Activated CD4-positive, alpha-beta T cell treated with anti-CD3 and anti-CD28 coated beads, Interleukin-2, amount 50 U/mL, for 1 hour (primary cell): ENCODE measurements at places on chromosomes 13 and 19.

DNA sequence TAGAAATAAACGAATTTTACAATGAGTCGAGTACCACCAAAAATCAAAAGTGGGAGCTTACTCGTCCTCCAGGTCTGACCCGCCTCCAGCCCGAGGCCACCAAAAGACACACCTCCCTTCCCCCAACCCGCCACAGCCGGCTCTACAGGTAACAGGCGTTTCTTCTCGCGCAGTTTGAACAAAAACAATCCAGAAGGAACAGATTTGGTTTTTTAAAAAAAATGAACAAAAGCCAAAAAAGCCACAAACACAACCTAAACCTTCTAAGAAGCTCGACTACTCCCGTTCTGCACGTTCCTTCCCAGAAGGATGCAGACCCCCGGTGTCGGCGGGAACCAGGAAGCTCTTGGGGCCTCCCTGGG, 671 bp downstream of the ZDHHC20 start:
- DNase-seq = peak; percentile 41

DNA sequence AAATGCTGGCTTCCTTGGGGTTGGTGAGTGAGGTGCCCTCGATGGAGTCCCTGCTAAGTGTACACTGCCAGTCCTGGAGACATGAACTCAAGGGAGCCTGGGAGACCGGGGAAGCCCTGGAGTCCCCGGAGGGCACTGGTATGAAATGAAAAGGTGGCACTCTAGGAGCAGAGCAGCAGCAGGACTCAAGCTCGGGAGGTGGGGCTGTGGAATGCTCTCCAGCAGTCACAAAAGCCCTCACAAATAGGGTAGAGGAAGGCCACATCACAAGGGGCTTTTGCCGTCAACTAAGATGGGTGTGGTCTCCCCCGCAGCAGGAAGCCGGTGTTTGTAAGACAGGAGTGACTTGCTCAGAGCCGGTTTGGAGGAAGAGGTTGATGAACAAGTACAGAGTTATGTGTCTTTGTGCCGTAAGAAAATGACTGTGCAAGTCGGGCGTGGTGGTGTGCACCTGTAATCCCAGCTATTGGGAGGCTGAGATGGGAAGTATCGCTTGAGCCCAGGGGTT, 19.3 kb downstream of the CCNE1 start:
- DNase-seq = peak; percentile 53

DNA sequence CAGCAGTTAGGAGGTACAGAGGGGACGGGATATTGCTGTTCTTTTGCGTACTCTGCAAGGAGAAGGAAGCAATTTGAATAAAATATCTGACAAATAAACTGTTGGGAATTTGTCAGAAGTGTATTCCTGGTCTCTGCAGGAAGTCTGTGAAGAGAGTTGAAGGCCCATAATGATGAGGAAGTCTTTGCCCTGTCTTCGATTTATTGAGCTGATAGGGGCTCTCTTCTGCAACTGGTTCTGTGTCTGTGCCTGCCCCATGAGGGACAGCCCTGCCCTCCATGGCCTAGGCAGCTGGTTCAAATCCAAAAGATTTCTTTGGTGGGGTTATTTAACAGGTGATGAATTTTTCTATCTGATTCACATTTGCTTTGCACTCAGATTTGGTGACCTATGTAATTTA, 339.7 kb upstream of the EDNRB start:
- no peak for DNase-seq

DNA sequence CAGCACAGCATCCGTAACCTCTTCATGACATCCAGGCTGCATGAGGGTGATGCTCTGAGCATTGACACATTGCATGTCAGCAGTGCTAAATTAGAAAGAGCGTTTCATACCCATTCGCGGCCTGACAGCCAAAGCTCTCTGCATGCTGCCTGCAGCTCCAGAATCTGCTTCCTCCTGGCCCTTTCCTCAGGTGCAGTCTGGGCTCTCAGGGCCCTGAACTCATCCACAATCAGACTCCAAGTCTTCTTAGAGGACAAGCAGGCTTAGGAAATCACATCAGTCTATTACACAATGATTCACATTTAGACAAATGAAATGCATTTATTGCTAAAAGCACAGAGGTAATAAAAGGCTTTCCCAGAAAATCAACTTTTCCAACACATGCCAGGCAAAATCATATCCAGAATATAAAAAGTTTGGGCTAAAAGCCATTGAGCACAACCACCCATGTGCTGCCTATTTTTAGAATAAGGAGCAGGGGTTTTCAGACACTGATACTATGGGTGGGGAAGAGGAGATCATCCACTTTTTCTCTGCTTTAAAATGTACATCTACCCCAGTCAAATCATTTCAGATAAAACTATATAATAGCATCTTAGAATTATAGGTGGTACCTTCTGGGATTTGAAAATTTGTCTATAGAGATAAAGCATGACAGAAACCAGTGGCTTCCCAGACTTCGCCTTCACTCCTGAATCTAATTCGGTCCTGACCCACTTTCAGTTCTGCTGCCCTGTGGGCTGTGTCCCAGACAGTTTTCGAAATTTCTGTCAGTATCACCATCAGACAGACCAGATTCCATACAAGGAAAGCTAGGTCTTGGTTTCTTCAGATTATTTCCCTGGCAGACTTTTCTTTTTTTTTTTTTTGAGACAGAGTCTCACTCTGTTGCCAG, 109.3 kb downstream of the COL4A2 start:
- DNase-seq = no peak

DNA sequence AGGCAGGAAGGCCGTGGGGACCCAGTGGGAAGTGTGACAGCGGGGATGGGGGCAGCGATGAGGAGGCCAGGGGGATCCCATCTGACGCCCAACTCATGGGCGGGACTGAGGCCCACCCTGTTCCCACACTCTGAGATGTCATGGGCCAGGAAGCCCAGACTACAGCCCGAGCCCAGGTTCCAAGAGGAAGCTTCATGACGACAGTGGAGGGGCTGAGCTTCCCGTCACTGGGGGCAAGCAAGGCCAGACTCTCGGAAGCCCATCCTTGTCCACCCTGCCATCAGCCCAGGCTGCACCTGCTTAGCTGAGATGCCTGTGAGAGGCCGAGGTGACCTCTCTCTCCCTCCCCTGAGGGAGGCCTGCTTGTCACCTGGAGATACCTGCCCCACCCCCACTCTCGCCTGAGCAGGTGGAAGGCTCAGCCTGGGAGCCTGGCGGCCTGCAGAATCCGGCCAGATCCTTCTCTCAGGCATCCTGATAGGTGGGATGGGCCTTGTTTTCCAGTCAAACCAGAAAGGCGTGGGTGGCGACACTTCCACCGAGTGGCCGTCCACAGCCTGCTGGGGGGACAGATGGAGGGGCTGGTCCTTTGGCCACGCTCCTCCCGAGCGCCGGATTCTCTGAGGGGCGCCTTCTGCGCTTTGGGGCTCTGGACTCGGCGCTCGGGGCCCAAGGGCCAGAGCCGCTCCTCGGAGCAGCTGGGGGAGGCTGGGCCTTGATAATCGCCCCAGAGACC, 4.8 kb downstream of the ZBTB7A start:
- no peak for DNase-seq

DNA sequence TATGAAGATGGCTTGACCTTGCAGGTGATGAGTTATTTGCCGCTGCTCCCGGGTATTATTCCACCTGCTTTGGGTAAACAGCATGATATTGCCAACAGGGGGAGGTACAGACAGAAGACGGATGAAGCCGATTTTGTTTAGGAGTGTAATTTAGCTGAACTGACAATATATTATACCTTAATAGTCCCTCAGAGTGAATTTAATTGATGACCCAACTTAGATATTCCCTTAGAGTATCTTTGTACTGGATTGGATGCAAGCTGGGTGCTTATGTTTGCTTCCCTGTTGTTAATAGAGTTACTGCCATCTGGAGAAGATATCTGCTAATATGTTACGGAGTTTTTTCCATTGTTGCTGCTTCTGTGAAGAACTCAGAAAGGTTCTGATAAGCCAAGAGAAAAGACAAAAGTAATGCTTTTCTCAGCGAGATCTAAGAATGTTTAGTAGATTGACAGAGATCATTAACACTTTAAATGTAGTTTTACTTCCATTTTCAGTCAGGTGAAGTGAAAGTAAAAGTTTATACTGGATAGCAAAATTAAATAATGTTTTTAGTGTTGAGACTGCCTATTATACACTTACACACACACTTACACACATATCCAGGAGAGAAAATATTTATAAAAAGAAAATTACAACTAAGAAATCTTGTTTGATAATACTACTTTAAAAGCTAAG, 2220.8 kb upstream of the PCDH20 start:
- DNase-seq = no peak

- DNase-seq = no peak
These were observed 57.3 kb upstream of the TPM4 start for GRCh38 chr19:16018801-16019551.

- DNase-seq = peak; percentile 98
These were observed 1.9 kb downstream of the GNG8 start for GRCh38 chr19:46634045-46634655.

DNA sequence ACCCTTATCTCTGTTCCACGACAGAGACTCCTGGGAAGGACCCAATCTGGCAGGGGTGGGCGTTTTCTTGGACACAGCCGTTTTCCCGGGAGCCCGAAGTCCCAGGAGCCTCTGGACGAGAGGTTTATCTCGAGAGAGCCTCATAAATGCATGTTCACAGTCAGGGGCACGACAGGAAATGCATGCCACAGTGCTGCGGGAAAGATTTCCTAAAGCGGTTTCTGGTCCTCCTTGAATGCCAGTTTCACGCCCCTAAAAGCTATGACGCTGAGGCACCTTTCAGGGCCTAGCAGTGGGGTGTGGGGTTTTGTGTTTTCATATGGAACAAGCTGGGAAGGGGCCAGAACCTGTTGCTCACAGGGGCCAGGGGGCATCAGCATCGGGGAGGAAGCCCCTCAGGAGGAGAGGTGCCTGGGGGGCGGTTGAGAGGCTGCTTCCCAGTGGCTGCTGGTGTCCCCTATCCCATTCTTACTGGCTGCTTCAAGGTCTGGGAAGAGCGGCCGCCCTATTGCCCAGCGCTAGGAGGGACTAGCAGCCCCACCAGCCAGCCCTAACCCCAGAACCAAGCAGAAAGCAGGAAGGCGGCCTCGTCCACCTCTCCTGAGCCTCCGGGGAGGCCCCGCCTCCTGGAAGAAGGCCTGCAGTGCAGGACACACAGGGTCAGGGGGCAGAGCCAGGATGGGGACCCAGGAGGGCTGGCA, 157.0 kb downstream of the KDM4B start:
- no peak for DNase-seq

- no peak for DNase-seq
These were observed 16.3 kb downstream of the MYO9B start for GRCh38 chr19:17091758-17092333.

DNA sequence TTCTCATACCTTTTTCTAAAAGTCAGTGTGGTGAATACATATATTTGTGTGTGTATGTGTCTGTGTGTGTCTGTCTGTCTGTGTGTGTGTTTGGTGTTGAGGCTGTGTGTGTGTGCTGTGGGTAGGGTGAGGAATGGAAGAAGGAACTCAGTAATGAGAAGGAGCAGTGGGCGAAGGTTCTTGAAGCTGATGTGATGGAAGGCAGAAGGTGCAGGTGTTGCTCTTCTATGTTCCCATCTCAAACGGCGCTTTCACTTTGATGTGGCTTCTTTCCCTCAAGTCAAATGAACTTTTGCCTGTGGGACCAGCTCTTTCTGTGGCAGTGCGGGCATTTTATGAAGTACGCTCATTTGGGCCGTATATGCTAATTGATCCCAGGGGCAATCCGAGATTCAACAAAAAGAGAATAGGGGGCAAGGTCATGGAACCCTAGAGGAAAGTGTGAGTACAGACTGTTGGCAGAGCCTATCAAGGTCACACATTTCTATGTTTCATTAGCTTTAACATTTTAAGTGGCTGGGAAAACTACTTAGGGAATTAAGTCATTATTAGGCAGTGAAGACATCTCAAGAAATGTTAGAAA, 15.2 kb downstream of the BIVM start:
- DNase-seq = no peak

DNA sequence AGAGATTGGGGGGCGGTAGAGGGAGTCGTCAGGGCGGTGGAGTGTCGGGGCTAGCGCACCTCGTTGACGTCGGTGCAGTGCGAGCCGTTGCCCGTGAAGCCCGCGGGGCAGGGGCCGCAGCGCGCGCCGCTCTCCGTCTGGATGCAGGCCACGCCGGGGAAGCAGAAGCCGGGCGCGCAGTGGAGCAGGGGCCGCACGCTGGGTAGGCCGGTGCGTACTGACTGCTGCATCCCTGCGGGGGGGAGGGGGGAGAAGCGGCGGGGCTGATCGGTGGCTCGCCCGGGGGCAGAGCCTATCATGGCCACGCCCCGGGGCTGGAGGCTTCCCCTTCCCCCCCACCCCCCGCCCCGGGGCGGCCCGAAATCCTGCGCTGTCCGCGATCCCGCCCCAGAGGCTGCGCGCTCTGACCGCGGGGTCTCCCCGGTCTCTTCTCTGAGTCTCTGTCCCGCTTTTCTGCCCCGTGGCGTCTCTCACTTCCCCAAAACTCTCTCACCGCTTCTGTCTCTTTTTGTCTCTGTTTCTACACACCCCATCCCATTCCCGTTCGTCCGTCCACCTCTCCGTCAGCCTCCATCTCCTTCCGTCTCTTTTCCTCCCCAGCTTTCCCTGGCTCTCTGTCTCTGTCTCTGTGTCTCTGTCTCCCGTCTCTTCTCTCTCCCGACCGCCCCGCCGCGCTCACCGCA, 1.1 kb downstream of the COMP start:
- DNase-seq = no peak

DNA sequence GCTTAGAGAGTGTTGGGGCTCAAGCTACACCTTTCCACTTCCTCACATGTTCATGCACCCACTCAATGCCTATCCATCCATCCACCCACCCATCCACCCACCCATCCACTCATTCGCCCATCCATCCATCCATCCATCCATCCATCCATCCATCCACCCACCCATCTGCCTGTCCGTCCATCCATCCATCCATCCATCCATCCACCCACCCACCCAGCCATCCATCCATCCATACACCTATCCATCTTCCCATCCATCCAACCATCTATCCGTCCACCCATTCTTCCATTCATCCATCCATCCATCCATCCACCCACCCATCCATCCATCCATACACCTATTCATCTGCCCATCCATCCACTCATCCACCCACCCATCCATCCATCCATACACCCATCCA, 13.1 kb upstream of the HOMER3 start:
- DNase-seq = no peak

DNA sequence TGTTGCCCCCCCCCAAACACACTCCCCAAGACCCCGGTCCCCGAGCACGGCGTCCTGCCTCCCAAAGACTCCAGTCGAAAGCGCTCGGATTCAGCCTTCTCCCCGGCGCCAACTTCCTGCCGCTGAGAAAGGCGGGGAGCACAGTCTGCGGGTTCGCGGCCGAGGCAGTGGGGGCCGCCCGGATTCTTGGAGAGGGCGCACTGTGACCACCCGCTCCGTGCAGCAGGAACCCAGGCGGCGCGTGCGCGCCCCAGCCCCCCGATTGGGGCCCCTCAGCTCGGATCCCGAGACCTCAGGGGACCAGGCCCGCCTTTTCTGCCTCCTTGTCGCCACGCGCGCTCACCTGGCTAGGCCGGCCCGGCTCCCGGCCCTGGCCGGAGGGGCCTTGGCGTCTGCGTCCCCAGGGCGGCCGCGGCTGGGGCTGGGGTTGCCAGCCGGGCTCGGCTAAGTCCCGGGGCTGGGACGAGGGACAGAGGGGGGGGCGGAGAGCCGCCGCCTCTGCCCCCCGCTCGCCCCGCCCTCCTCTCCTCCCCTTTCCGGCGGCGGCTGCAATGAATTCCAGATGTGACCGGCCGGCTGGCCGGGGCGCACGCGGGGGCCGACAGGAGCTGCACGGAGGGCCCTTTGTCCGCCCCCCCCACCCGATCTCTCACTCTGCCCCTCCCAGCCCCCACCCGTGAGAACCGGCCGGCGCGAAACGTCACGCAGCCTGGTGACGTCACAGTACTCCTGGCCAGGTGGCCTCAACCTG, at the start of gene S1PR2:
TSS of gene S1PR2 (minus strand) at position 471 of the 751 bp plus-strand sequence. CDS start 6,426 bp downstream, outside the sequence.
- peak; percentile 82 for DNase-seq
